ENCODE measurements at places on chromosomes 1 and 21. TPM values are rescaled to one million over a fixed set of nuclear protein-coding genes. Genes with fewer than 3 reads are reported as not detected.

The SLC5A9 gene
- 20.9 TPM for total RNA-seq

The BRINP3 gene
- total RNA-seq = 37.9 TPM

The HSF2BP gene
- total RNA-seq = 1.4 TPM

The TTC22 gene
- total RNA-seq = 8.5 TPM

The TAL1 gene
- total RNA-seq = 0.13 TPM

The KIRREL1 gene
- 47.1 TPM for total RNA-seq

The TEDDM1 gene
- total RNA-seq = not detected

The ETNK2 gene
- 59.4 TPM for total RNA-seq

The LCE3E gene
- total RNA-seq = not detected

The LINGO4 gene
- not detected for total RNA-seq

The PADI2 gene
- 11.7 TPM for total RNA-seq

The ZBTB8B gene
- total RNA-seq = 0.36 TPM

The TSACC gene
- not detected for total RNA-seq

The GPR157 gene
- 15.3 TPM for total RNA-seq

The FAM72B gene
- total RNA-seq = 1.5 TPM

- H3K27ac ChIP-seq = peak overlapping the region; percentile 26
- H3K36me3 ChIP-seq = no peaks in the 10 kb centered on the region
- no peak for DNase-seq
- H3K4me1 ChIP-seq = peaks cover 12% of the 10 kb centered on the region
- H3K4me3 ChIP-seq = no peak overlapping the region
These were observed 22.9 kb upstream of the SLC19A2 start for GRCh38 chr1:169508432-169509338.

- DNase-seq = no peak
- H3K4me3 ChIP-seq = no peak overlapping the region
- peak overlapping the region; percentile 69 for H3K27ac ChIP-seq
- no peaks in the 10 kb centered on the region for H3K27me3 ChIP-seq
- H3K36me3 ChIP-seq = no peaks in the 10 kb centered on the region
These were observed 5.8 kb downstream of the ECE1 start for GRCh38 chr1:21284206-21285054.

DNA sequence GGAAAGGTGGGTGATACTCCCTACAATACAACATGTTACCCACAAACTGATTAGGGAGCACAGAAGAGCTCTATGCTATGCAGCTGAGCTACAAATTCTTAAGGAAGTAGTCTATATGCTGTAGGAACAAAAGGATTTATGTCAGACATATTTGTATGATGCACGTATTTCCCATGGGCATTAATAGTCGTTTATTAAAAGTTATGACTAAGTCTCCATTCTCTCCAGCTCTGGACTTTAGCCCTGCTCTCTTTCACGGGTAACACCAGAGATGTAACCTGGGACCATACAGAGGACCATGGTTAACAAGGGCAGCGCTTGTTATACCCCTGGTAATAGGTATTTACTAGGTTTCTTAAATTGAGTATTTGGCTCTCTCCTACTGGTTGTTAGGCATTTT, 168.2 kb upstream of the C1orf105 start:
- no peak overlapping the region for H3K27ac ChIP-seq
- H3K4me1 ChIP-seq = no peaks in the 10 kb centered on the region
- no peak overlapping the region for H3K4me3 ChIP-seq
- H3K27me3 ChIP-seq = no peaks in the 10 kb centered on the region

DNA sequence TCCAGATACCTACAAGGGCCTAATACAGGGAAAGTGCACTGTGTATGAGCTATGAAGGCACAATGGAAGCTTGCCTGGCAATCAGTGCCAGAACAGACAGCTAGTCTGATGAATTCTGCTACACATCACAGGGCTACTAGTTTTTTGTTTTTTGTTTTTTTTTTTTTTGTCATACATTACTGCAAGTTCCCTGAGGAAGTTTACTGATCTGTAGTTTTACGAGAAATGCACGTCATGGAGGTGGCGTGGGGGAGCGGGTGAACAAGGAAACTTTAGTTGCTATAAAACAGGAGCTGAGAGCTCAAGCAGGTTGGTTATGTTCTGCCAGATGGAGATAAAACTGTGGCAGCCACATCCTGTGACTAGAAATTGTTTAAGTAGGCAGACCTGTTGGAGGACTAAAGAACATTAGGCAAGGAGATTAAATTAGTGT, 17.7 kb downstream of the PTPRC start:
- peak; percentile 17 for DNase-seq
- peak overlapping the region; percentile 56 for H3K27ac ChIP-seq
- H3K27me3 ChIP-seq = no peaks in the 10 kb centered on the region
- no peak overlapping the region for H3K4me3 ChIP-seq

DNA sequence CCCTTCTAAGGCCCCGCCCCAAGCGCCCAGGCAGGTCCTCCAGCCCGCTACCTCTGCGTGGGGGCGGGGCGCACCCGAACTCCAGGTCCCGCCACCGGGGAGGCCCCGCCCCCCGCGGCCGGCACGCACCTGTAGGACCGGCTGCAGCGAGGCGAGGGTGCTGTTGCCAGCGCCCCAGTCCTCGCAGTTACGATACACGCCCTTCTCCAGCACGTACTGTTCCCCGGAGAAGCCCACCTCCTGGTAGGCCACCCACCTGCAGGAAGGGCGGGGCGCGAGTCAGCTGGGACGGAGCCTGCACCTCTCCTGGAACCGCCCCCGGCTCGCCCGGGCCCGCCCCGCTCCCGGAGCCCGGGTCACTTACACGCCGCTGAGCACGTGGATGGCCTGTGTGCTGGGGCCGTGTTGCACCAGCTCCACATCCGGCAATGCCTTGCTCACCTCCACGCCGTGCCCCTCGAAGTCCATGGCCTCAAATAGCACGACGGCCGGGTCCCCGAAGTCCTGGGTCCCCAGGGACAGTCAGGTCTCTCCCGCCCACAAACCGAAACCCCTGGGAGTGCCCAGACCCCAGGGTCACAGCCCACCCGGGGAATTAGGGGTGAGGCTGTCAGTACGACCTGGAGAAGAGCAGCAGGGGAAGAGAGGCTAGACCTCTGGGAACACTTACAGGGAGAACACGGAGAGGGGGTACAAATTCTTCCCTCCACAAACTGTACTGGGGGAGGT, 17.3 kb downstream of the CRYBG2 start:
- DNase-seq = peak; percentile 95
- H3K27me3 ChIP-seq = no peaks in the 10 kb centered on the region
- no peaks in the 10 kb centered on the region for H3K36me3 ChIP-seq

- no peaks in the 10 kb centered on the region for H3K27me3 ChIP-seq
- no peaks in the 10 kb centered on the region for H3K4me1 ChIP-seq
- no peaks in the 10 kb centered on the region for H3K36me3 ChIP-seq
- no peak for DNase-seq
- no peak overlapping the region for H3K27ac ChIP-seq
These were observed 16.1 kb downstream of the EIF2B3 start for GRCh38 chr1:44970317-44970716.

DNA sequence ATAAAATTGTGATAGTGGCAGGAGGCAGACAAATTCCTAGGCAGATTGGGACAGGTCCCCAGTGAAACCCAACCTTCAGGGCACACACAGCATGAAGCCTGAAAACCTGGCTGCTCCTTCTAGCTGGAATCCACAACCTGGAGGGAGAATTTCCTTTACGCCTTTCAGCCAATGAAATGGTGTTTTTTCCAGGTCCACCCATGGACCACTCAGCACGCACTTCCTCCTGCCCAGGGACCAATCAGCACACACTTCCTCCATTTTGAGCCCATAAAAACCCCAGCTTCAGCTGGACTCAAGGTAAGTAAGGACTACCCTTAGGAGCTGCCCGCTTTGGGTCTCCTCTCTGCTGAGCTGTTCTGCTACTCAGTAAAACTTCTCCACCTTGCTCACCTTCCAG, 120.1 kb downstream of the AKT3 start:
- H3K27ac ChIP-seq = no peak overlapping the region
- no peak overlapping the region for H3K4me3 ChIP-seq
- no peaks in the 10 kb centered on the region for H3K4me1 ChIP-seq
- no peak for DNase-seq
- H3K27me3 ChIP-seq = no peaks in the 10 kb centered on the region

GRCh38 chr1:110300412-110301085, 38.6 kb upstream of the RBM15 start:
- no peak overlapping the region for H3K4me3 ChIP-seq
- H3K27ac ChIP-seq = no peak overlapping the region
- H3K27me3 ChIP-seq = no peaks in the 10 kb centered on the region
- H3K36me3 ChIP-seq = no peaks in the 10 kb centered on the region
- no peaks in the 10 kb centered on the region for H3K4me1 ChIP-seq
- no peak for DNase-seq

GRCh38 chr1:209704584-209704983, at the start of gene HSD11B1:
TSS of gene HSD11B1 (plus strand) at chr1:209704846. CDS start at chr1:209704943, 97 bp downstream.
- H3K4me1 ChIP-seq = no peaks in the 10 kb centered on the region
- H3K36me3 ChIP-seq = no peaks in the 10 kb centered on the region
- no peak within 1 kb of the TSS for H3K27ac ChIP-seq
- peaks cover 3% of the 10 kb centered on the region for H3K27me3 ChIP-seq
- DNase-seq = peak; percentile 21

GRCh38 chr1:69230208-69230607, 337.5 kb upstream of the LRRC7 start:
- no peak overlapping the region for H3K4me3 ChIP-seq
- DNase-seq = no peak
- no peaks in the 10 kb centered on the region for H3K36me3 ChIP-seq
- no peak overlapping the region for H3K27ac ChIP-seq
- no peaks in the 10 kb centered on the region for H3K27me3 ChIP-seq

- peak; percentile 50 for DNase-seq
- peaks cover 4% of the 10 kb centered on the region for H3K4me1 ChIP-seq
- H3K27ac ChIP-seq = no peak within 1 kb of the TSS
- no peaks in the 10 kb centered on the region for H3K36me3 ChIP-seq
These were observed at the start of gene RIPPLY3 for GRCh38 chr21:37006486-37007291. TSS of gene RIPPLY3 (plus strand) at chr21:37006702. CDS start at chr21:37006773, 71 bp downstream.

DNA sequence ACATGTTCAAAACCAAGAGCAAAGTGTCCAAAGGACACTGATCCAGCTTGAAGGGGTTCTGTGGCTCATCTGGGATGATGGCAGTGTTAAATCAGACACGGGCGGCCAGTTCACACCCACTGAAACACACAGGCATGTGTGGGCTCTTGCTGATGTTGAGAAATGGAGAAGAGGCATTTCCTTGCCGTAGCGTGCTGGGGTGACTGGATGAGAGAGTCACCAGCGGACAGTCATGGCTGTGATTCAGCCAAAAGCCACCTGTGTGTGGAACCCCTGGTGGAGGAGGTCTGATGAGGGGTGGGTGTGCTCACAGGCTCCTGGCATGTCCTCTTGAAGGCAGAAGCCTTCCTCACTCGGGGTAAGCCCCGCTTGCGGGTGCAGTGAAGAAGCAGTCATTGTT, 7.2 kb downstream of the C1orf35 start:
- H3K36me3 ChIP-seq = no peaks in the 10 kb centered on the region
- no peak overlapping the region for H3K4me3 ChIP-seq
- H3K27ac ChIP-seq = no peak overlapping the region
- no peaks in the 10 kb centered on the region for H3K27me3 ChIP-seq
- no peak for DNase-seq

DNA sequence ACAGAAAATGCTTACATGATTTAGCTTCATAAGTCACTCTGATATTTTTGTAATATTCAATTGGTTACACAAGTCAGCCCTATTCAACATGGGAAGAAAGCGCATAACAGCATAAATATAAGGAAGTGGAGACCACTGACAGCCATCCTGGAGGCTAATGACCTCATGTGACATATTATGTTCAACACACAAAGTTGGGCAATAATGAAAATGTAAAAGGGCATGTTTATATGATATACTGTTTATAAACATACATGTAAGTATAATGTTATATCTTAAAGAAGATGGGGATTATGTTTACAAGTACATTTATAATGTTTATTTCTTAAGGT, 30.2 kb downstream of the EVI5 start:
- no peak for DNase-seq
- no peak overlapping the region for H3K27ac ChIP-seq
- H3K4me1 ChIP-seq = no peaks in the 10 kb centered on the region
- H3K4me3 ChIP-seq = no peak overlapping the region
- H3K36me3 ChIP-seq = no peaks in the 10 kb centered on the region

- H3K4me3 ChIP-seq = no peak overlapping the region
- peak; percentile 30 for DNase-seq
- no peaks in the 10 kb centered on the region for H3K27me3 ChIP-seq
- H3K36me3 ChIP-seq = no peaks in the 10 kb centered on the region
- no peak overlapping the region for H3K27ac ChIP-seq
These were observed 22.0 kb downstream of the RLF start for GRCh38 chr1:40183055-40183710.

DNA sequence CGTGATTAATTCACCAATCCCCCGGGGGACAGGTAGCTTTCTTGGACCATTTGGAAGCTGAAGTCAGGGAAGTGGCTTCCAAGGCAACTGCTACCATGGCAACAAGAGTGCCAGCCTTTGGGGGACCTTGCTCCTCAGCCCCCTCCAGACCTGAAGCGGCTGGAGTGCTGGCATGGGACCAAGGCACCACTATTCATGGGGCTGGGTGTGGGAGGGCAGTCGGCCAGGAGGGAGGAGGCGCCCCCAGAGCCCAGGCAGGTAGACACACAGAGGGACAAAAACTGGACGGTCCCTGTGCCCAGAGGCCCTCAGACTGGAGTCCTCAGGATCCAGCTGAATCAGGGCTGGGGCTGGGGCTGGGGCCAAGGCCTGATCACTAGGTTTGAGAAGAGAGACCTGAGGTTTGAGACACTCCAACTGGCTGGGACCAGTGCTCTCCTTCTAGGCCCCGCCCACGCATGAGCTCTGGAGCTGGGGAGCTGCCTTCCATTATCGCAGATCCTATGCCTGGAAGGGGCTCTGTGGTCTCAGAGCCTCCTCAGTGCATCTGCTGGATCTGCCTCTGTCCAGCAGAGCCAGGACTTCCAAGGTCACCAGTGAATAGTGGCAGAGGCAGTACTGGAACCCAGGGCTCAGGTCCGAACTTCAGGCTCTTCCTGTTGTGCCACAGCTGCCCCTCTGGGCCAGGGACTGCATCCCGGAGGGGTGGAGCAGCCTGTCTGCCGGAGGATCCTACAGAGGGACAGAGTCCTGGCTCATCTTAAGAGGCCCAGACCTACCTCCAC, 3.3 kb upstream of the KNCN start:
- no peak overlapping the region for H3K27ac ChIP-seq
- no peak overlapping the region for H3K4me3 ChIP-seq
- H3K4me1 ChIP-seq = no peaks in the 10 kb centered on the region
- DNase-seq = no peak
- H3K27me3 ChIP-seq = no peaks in the 10 kb centered on the region
- no peaks in the 10 kb centered on the region for H3K36me3 ChIP-seq

DNA sequence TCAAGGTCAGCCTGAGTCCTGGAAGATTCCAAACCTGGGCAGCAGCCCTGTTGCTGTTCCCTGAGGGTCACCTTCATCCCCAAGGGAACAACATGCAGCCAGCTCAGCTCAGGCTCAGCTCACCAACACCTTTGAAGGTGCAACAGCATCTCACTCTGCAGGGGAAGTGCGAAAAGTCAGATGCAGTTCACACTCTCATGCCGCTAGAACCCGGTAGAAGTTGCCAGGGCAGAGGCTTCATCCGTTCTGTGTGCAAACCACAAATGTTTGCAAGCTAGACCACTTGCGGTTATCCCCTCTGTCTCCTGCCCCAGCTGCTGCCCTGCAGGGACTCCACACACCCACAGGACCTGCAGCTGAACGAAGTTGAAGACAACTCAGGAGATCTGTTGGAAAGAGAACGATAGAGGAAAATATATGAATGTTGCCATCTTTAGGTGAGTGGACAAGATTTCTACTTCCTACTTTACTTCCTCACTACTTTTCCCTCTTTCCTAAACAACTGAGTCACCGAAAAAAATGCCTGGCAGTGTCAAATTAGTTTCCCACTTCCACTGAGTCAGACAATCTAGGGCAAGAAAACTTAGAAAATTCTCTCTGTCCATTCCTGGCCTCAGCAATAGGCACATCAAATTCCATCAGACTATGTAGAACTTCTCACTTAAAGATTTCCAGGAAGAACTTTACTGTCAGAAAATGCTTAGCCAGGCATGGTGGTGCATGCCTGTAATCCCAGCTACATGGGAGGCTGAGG, 1.8 kb upstream of the FCRL6 start:
- no peak overlapping the region for H3K4me3 ChIP-seq
- peaks cover 22% of the 10 kb centered on the region for H3K27me3 ChIP-seq
- no peaks in the 10 kb centered on the region for H3K36me3 ChIP-seq
- no peak for DNase-seq
- no peak overlapping the region for H3K27ac ChIP-seq
